ENCODE measurements at places on chromosomes 13 and 19.

GRCh38 chr13:103328899-103329298, 262.7 kb upstream of the SLC10A2 start:
- no peak for DNase-seq

- no peak for DNase-seq
These were observed 473.3 kb downstream of the ITGBL1 start for GRCh38 chr13:101925731-101926130.

GRCh38 chr19:32101206-32101605, 244.2 kb upstream of the ZNF507 start:
- no peak for DNase-seq

DNA sequence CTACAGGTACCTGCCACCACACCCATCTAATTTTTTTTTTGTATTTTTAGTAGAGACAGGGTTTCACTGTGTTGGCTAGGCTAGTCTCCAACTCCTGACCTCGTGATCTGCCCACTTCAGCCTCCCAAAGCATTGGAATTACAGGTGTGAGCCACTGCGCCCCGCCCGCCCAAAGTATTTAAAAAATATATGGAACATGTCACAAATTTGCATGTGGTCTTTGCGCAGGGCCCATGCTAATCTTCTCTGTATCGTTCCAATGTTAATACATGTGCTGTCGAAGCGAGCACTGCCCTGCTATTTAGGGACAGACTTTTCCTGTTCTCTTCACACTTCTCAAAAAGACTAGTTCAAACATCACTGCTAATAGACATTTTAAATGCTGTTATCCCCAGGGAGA, 1.2 kb upstream of the TSKS start:
- DNase-seq, result no peak

DNA sequence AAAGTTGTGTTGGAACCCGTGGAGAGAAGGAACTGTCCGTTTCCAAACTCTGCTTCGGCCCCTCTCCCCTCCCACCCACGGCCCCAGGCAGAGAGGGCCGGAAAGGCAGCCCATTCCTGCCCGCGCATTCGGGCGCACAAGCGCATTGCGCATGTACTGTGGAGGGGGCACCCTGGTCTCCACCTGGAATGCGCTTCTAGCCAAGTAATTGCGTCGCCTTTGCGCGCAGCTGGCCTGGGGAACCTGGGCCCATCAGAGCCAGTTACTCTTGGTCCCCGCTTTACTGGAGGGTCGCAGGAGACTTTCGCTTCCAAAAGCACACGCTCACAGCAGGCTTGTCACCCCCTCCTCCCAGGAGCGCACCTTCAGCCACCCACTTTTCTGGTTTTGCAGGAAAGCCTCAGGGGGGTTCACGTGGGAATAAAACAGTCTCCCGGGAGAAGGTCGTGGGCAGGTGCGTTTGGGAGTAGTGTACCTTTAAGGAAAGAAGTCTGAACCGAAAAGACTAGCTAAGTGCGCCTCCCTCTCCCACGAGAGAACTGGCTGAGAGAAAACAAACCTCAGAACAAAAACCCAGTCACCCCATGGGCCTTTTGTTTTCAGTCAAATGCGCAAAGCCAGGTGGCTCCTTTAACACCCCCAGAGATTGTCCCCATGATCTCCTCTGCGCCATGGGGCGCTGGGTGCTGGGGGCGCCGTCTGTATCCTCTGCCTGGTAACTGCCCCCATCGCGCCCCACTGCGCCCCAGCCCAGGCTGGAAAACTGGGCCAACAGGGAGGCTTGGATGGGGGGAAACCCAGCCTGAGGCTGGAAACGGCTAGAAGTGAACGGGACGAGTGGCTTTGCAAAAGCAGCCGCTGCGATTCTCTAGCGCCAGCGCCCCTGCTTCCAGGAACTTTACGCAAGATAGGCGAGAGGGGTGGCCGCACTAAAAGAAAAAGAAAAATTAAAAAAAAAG, 28.5 kb downstream of the GSX1 start:
- no peak for DNase-seq

DNA sequence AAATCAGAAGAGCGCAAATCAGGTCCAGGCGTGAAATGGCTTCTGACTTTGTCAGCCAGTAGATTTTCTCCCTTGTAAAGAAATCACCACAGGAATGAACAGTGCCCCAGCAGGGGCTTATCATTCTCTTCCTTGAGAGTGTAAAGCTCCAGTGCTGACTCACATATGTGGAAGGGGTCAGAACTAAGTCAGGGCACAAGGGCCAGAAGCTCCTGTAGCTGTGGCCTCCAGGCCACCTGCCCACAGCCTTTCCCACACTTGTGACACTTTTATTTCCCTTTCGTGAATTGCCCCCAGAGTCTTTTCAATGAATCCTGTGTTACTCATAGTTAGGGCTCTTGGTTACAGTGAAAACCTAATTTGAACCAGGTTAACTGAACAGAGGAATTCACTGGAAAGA, 99.6 kb downstream of the SUCLA2 start:
- no peak for DNase-seq

GRCh38 chr19:29404015-29404414, 121.8 kb upstream of the VSTM2B start:
- DNase-seq, result no peak

DNA sequence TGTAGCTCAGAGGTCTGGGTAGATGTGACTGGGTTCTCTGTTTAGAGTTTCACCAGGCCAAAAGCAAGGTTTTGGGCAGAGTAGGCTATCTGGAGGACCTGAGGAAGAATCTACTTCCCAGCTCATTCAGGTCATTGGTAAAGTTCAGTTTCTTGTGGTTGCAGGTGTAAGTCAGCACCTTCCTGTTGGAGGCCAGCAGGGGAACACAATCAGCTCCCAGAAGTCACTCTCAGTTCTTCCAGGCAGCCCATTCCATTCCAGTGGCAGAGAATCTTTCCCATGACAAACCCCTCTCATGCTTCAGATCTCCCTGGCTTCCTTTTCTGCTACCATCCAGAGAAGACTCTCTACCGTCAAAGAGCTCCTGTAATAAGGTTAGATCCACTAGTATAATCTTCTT, 176.2 kb upstream of the UFM1 start:
- no peak for DNase-seq

DNA sequence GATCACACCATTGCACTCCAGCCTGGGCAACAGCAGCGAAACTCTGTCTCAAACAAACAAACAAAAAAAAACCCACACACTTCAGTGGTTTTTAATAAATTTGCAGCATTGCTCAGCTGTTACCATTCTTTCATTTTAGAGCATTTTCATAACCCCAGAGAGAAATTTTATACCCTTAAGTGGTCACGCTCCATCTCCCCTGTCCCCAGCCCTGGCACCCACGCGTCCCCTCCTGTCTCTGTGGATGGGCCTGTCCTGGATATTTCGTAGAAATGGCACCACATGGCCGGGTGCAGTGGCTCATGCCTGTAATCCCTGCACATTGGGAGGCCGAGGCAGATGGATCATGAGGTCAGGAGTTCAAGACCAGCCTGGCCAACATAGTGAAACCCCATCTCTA, 7.8 kb downstream of the THOP1 start:
- DNase-seq, result no peak
